Breast epithelium (tissue), 4 donors: ENCODE measurements at places on chromosomes 3 and 15.

GRCh38 chr15:93063262-93063671 lies 25.7 kb downstream of the RGMA start:
- DNase-seq = no peak

DNA sequence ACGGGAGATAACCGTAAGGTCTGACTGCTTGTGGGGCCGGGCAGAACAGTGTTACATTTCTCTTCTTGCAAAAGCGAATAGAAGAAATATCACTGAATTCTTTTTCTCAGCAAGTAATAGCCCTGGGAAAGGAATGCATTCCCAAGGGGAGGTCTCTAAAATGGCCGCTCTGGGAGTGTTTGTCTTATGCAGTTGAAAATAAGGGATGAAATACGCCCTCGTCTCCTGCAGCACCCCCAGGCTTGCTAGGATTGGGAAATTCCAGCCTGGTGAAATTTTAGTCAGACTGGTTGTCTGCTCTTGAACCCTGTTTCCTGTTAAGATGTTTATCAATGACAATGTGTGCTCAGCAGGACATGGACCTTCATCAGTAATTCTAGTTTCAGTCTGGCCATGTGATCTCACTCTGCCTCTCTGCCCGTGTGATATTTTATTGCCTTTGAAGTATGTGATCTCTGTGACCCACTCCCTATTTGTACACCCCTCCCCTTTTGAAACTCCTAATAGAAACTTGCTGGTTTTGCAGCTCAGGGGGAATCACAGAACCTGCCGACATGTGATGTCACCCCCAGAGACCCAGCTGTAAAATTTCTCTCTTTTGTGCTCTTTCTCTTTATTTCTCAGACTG lies 715.6 kb downstream of the ROBO1 start:
- no peak for DNase-seq

GRCh38 chr3:9686050-9686550 lies 17.5 kb upstream of the CPNE9 start:
- no peak for DNase-seq

- no peak for DNase-seq
These were observed 58.1 kb upstream of the FNDC3B start for GRCh38 chr3:171981271-171981605.

DNA sequence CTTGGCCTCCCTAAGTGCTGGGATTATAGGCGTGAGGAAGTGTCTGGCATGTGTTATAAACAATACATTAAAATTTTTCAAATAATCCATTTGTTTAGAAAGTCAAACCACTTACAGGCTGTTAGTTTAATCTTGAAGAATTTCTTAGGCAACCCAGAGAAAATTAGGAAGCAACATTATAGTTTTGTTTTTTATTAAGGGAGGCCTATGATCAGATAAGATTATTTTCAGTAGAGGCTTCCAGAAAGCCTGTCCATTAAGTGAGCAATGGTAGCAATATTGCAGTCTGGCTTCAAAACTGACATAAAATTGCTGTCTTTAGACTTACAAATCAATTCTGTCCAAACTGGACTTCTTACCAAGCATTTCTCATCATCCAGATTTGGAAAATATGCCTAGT lies 49.6 kb downstream of the CD47 start:
- no peak for DNase-seq

DNA sequence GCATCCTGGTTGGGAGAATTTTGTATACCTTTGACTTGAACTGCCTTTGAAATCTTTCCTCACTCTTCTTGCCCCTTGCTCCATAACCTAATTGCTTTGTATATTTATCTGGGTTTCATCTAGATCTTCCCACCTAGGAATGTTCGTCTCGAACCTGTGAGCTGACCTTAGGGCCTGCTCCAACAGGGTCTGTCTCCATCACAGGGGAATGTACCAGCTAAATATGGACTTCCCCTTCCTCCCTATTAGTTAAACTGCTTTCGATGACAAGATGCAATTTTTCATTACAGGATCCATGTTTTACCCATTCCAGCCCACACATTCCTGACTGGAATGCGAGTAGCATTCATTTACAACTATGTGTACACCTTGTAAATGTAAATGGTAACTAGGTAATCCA lies 10.6 kb upstream of the ETV5 start:
- no peak for DNase-seq

DNA sequence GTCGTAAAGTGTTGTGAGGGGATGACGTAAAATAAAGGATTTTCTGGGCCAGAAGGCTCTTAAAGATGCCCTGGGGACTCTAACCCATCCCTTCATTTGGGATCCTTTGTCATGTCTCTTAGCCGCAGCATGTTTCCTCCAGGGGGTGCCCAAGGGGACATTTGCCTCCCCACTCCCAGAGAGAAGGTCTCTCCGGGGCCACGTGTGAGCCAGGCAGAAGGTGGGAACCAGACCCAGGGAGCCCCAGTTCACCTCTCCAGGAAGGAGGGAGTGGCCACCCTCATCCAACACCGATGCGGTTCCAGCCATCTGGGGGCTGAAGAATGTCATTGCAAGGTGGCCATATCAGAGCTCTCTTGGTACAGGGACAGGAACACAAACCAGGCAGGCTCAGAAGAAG lies 25.2 kb downstream of the ST8SIA2 start:
- no peak for DNase-seq

DNA sequence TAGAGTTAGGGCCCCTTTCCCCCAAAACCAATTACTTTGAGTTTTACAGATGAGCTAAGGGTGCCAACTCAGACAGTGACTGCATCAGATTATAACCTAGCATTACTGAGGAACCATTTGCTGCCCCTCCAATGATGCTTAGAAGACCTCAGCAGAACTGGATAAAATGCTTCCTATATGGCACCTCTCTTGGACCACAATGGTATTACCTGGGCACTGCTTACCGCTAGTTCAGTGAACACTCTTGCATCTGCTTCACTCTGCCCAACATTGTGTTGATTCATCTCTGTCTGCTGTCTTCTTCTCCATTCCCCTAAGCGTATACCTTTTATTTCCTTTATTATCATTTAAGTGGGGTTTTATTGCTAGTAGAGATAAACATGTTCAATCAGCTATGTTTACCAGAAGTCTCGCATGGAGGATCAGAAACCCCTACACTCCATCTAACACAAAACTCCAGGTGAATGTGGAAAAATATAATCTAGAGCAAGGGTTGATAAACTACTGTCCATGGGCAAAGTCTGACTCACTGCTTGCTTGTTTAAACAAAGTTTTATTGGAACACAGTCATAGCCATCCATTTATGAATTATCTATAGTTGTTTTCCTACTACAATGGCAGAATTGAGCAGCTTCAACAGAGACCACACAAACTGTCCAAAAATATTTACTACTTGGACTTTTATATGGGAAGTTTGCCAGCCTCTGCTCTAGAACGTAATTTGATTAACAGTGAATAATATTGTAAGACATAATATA lies 100.2 kb upstream of the PTX3 start:
- no peak for DNase-seq

DNA sequence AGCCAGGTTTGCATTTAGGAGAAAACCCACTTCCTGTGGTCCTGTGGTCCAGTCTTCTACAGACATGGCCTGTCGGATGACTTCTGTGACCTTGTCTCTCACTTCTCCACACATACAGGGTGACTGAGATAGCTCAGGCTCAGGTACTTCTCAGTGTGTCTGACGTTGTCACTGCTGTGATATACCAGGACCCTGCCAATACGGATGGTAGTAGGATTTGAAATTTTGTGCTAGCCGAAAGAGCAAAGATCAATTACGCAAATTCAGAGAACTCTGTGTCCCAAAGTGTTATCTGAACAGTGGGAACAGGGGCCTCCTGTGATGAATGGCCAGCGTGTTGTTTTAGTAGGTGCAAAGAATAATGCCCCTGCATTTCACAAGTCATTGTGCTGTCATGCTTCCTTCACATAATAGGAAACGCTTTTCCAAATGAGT lies 128.9 kb downstream of the MCTP2 start:
- no peak for DNase-seq

GRCh38 chr3:32998631-32999451 lies 47.4 kb downstream of the CCR4 start:
- no peak for DNase-seq

DNA sequence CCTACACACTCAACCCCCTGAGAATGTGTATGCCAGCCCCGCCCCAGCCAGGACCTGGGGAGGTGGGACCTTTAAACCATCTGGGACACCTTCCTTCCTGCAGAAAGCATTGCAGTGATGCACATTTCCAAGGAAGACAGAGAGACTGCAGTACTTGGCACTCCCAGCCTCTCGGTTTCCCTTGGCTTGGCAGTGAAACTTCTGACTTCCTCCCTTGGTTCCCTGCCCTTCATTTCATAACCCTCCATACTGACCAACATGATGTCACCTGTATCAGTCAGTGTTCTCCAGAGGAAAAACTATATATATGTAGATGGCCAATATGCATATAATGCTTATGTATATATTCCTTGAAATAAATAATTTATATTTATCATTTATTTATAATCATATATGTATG lies 103.2 kb downstream of the SST start:
- no peak for DNase-seq

DNA sequence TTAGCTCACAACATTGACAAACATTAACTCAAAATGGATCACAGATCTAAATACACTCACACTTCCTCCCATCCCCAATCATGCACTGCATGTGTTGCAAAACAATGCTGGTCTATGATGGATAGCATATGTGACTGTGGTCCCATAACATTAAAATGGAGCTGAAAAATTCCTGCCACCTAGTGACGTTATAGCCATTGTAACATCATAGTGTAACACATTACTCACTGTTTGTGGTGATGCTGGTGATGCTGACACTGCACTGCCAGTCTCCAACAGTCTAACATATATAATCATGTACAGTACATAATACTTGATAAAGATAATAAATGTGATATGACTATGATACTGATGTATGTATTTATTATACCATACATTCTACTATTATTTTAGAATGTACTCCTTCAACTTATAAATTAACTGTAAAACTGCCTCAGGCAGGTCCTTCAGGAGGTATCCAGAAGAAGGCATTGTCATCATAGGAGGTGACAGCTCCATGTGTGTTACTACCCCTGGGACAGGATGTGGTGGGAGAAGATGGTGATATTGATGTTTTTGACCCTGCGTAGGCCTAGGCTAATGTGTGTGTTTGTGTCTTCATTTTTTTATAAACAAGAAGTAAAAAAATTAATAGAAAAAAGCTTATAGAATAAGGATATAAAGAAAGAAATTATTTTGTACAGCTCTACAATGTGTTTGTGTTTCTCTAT lies 41.3 kb downstream of the TXNRD3 start:
- DNase-seq = no peak

- DNase-seq = no peak
These were observed 26.3 kb downstream of the MRAS start for GRCh38 chr3:138374573-138375134.

GRCh38 chr15:70244978-70245542 lies 147.3 kb upstream of the TLE3 start:
- DNase-seq = no peak

DNA sequence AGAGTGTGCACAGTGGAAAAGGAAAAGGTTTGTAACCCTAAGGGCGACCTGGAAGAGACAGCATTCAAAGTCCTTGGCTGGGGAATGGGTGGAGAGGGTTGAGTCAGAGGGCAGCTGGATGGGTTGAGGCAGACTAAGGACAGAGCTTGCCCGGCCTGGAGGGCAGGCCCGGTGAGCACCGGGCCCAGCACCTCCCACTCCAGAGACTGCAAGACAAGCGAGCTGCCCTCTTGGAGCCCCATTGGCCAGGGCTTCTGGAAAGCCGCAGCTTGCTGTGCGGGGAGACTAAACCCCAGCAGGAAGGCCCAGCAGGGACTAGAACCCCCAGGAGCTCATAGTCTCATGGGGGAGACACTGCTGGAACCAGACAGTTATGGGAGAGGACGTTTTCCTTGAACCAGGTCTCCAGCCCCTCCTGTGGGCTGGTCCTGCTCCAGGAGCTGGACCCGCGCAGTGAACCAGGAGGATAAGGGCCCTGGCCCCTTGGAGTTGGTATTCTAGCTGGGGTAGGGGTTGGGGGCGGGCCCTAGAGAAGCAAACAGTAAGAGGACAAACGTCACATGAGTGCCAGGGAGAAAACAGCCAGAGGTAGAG lies 59.1 kb downstream of the RGMA start:
- peak; percentile 47 for DNase-seq

- DNase-seq = no peak
These were observed 4.1 kb downstream of the PLA2G4F start for GRCh38 chr15:42152196-42152920.

DNA sequence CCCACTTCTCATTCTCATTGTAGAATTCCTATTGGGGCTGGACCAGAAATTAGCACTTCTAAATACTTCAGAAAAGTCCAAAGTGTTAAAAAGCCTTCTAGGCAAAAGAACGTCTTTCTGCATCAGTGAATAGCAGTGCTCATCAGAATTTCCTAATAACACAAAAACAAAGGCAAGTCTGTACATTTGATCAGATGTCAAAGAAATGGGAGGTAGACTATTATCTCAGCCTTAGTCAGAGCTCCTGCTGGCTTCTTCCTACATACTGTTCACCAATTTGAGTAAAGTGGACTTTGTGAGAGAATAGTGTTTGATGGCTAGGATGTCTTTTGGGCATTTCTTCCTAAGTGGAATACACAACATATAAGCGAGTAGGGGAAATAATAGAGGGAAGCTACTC lies 48.7 kb downstream of the FOXB1 start:
- no peak for DNase-seq

DNA sequence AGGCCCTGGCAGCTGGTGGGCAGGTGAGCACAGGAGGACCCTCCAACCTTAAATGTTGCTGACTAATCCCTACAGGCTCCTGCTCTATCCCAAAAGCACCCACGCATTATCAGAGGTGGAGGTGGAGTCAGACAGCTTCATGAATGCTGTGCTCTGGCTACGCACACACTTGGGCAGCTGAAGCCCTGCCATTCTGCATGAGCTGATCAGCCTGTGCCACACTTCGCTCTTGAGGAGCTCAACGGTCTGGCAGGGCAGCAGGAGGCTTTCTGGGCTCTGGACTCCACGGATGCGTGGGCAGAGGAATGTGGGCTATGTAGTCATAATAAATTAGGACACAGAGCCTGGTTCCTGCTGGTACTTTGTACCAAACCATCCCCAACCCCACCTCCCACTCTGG lies 6.1 kb downstream of the MST1 start:
- no peak for DNase-seq

DNA sequence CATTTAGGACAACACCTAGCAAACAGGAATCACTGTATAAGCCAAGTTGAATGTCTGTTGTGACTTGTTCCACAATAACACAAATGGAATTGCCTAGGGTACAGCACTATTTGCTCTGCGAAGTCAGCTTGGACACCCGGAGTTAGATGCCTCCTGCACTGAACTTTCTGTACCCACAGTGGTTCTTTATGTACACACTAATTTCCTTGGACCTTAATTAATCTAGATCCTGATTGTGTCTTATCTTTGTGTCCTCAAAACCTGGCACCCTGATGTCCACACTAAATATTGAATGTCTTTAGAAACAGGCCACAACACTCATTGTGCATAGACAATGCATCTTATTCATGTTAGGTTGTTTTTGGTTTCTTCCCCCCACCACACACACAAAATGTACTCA lies 278.9 kb upstream of the NR2F2 start:
- DNase-seq = no peak

DNA sequence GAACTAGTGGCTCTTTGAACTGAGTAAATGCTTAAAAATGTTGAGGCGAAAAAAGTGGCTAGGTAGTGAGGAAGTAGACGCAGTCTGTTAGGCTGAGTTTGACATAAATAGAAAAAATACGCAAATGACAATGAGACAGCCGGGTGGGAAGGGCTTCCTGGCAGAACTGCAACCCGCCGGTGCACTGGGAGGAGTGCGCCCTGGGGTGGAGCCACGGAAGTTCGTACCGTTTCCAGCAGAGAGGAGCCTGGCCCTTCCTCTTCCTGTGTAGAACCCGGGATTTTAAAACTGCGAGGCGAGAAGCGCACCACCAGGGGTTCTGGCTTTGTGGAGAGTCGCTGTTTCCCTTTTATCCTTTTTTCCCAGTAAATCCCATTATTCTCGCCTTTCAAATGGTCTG lies 602.6 kb downstream of the PYDC2 start:
- no peak for DNase-seq
